ENCODE measurements at places on chromosomes 5 and 9.

GRCh38 chr9:81213456-81213855, 475.9 kb downstream of the TLE1 start:
- H3K36me3 ChIP-seq: no peaks in the 10 kb centered on the region
- no peaks in the 10 kb centered on the region for H3K4me1 ChIP-seq
- no peak overlapping the region for H3K27ac ChIP-seq

- H3K27ac ChIP-seq: no peak overlapping the region
- no peaks in the 10 kb centered on the region for H3K36me3 ChIP-seq
- H3K4me1 ChIP-seq: no peaks in the 10 kb centered on the region
These were observed 245.7 kb downstream of the PSAT1 start for GRCh38 chr9:78542491-78543181.

DNA sequence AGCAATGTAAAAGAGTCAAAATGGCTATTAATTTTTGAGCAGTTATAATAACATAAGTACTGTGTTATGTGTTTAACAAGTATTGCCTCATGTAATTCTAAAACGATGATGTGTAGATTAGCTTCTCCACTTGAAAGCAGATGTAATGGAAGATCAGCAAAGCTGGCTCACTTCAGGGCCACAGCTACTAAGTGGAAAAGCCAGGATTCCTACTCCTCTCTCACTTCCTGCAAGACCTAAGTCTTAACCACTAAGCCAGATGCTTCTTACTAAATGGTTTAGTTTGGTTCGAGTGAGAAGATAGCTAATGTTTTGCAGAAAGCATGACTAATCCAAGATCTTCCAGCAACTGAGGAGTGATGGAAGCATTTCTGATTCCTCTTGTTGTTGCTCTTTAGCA, 15.7 kb upstream of the TNC start:
- H3K27ac ChIP-seq: no peak overlapping the region
- H3K27me3 ChIP-seq: no peaks in the 10 kb centered on the region
- DNase-seq: no peak
- H3K4me1 ChIP-seq: no peaks in the 10 kb centered on the region

GRCh38 chr9:22046243-22046885, 37.3 kb upstream of the CDKN2B start:
- peaks cover 11% of the 10 kb centered on the region for H3K4me1 ChIP-seq
- H3K4me3 ChIP-seq: no peak overlapping the region
- no peak for DNase-seq
- no peaks in the 10 kb centered on the region for H3K36me3 ChIP-seq
- H3K27ac ChIP-seq: no peak overlapping the region
- H3K27me3 ChIP-seq: no peaks in the 10 kb centered on the region

DNA sequence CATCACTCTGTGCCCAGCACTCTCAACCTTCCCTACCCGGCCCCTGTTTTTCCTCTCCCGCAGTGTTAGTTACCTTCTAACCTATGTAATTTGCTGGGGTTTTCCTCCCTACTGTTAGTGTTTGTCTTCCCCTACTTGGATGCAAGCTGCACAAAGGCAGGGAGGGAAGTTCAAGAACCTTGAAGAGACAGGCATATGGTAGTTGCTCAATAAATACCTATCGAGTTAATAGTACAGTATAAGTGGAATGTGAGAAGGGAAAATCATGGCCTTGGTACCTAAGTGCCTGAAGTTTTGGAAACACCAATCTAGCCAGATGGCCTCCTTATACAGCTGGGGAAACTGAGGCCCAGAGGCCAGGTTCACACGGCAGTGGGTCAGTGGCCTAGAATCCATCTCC, 24.2 kb downstream of the PDGFRB start:
- H3K4me1 ChIP-seq: no peaks in the 10 kb centered on the region
- H3K27ac ChIP-seq: no peak overlapping the region
- no peaks in the 10 kb centered on the region for H3K36me3 ChIP-seq
- H3K4me3 ChIP-seq: no peak overlapping the region
- DNase-seq: no peak
- no peaks in the 10 kb centered on the region for H3K27me3 ChIP-seq

DNA sequence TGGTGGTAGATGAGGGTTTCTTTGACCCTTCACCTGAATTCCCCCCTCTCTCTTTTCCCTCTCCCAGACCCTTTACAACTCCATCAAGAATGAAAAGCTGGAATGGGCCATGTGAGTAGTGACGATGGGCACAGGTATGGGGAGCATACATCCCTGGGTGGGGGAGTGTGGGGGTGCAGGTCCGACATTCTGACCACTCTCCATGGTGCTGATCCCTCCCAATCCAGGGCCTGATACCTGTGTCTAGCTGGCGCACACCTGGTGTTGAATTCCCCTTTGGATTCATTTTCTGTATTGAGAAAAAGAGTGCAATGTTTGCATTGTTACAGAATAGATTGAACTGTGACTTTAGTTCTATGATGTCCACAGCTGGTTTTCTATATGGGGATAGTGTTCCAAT, 40.0 kb downstream of the PSD2 start:
- H3K36me3 ChIP-seq: no peaks in the 10 kb centered on the region
- DNase-seq: no peak
- no peaks in the 10 kb centered on the region for H3K4me1 ChIP-seq
- H3K4me3 ChIP-seq: no peak overlapping the region
- H3K27ac ChIP-seq: no peak overlapping the region
- peaks cover 4% of the 10 kb centered on the region for H3K27me3 ChIP-seq

GRCh38 chr9:120410925-120411501, 169.0 kb downstream of the CDK5RAP2 start:
- no peak for DNase-seq
- H3K36me3 ChIP-seq: peaks cover 64% of the 10 kb centered on the region
- H3K27me3 ChIP-seq: no peaks in the 10 kb centered on the region
- no peak overlapping the region for H3K4me3 ChIP-seq
- no peaks in the 10 kb centered on the region for H3K4me1 ChIP-seq

DNA sequence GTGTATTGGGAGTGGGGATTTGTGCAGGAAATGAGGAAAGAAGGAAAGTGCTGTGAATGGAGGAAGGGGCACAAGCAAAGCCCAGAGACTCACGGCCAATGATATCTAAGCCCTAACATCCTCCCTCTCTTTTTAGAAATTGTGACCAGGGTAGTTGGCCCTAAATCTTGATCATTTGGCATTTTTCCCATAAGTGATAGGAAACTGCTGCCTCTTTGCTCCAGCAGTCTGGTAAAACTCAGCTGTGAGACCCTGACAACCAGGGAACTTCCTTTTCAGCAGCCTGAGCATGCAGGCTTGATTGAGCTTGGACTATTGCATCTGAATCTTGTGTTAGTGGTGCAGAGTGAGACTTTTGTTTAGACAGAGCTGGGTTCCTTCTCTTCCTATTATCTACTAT, 9.6 kb upstream of the ADRB2 start:
- no peak overlapping the region for H3K27ac ChIP-seq
- no peak overlapping the region for H3K4me3 ChIP-seq
- no peaks in the 10 kb centered on the region for H3K4me1 ChIP-seq

DNA sequence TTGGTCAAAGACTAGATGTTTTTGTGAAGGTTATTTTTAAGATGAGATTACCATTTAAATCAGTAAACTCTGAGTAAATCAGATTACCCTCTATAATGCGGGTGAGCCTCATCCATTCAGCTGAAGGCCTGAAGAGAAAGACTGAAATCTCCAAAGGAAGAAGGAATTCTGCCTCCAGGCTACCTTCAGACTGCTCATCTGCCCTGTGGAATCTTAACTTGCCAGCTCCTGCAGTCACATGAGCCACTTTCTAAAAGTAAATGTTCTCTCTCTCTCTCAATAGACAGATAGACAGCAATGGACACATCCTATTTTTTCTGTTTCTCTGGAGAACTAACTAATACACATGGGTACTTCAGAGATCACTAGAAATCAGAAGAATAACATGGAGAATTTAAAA, 182.8 kb downstream of the CFAP90 start:
- DNase-seq: no peak
- no peaks in the 10 kb centered on the region for H3K36me3 ChIP-seq
- H3K4me1 ChIP-seq: no peaks in the 10 kb centered on the region
- no peak overlapping the region for H3K4me3 ChIP-seq
- H3K27me3 ChIP-seq: no peaks in the 10 kb centered on the region
